ENCODE measurements at places on chromosomes 2 and 18. TPM values are rescaled to one million over a fixed set of nuclear protein-coding genes. Genes with fewer than 3 reads are reported as not detected.

DNA sequence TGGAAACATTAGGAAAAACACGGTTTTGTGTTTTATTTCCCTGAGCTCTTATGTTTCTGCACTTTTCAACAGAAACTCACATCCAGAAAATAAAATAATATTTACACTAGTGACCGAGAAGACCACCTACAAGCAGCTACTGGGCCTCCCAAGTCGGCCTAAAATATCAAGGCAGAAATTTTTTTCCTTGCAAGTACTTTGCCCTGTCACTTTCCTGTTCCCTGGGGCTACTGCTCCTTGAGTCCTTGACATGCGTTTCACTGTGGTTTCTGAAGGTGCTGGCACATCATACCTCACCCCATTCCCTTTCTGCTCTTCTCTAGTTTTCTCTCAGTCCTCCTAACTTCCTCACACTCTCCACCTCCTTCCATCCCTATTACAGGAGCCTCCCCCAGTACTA is 279.1 kb downstream of the AGPS start:
- peak; percentile 54 for DNase-seq

- no peak for DNase-seq
These were observed 493.7 kb upstream of the HS6ST1 start for GRCh38 chr2:128812183-128812940.

Gene CKAP2L
- total RNA-seq, result 24.0 TPM

Gene ACVR1
- 6.4 TPM for total RNA-seq

Gene ANKRD62
- total RNA-seq, result not detected

DNA sequence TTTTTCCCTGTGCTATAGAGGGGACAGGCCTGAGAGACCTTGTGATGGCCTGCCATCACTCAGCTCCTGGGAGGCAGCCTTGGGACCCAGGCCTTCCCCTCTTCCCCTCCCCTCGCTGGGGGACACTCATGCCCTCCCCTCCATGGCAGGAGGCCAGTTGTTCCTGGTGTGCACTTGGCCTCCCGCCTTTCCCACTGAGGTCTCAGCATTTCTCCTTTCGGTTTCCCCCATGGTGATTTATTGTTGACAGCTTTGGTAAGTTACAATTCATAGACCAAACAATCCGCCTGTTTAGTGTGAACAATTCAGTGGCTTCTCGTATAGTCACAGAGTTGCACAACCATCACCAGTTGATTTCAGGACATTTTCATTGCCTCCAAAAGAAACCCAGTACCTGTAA is 10.2 kb upstream of the CNDP1 start:
- peak; percentile 73 for DNase-seq

All from M059J (cell line).